NCI-H2171 (cell line): ENCODE measurements at places on chromosomes 7 and 10.
A peak's percentile ranks its signal among the peaks of the same experiment; 100 is the strongest.

DNA sequence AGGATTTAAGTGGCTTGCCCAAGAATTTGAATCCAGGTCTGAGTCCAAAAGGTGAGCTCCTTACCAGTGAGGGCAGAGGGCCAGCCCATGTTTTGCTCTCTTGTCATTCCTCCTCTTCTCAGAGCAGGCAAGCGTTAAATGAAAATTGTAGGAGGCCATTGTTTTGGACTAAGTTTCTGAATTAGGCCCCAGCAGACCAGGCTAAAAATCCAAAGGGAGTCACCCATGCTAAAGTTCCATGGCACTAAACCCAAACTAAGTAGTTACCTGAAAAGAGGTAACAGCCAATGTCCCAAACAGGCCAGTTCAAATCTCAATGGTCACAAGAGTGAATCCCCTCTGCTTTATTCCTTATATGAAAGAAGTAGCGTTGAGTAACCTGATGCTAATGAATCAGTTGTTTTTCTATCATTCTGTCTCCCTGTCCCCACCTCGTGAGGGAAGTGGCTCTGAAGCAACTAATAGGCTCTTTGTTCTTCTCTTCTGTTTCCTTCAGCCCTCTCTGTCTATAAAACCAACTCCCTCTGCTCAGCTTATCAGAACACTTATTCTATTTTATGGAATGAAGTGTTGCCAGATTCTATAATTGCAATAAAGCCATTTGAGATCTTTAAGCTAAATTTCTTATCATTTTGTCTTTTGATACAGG, 17.5 kb upstream of the CDH23 start:
- DNase-seq: no peak

GRCh38 chr7:92634924-92635519, 44.8 kb upstream of the FAM133B start:
- no peak for DNase-seq

DNA sequence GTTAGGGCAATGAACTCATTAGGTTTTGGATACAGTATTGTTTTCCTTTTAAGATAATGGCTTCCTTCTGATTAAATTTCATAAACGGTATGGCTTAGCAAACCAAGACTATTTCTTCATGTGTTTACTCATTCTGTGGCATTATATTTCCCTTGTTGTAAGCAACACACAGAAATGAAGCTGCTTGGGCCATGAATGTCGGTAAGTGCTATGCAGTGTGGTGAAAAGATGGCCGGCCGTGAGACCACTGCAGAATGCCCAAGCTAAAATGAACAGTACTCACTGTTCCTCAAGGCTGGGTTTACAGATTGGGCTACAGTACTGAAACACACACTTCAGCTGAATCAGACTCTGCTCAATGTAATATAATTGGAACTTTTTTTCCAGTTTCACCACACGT, 8.1 kb downstream of the APBB1IP start:
- no peak for DNase-seq

DNA sequence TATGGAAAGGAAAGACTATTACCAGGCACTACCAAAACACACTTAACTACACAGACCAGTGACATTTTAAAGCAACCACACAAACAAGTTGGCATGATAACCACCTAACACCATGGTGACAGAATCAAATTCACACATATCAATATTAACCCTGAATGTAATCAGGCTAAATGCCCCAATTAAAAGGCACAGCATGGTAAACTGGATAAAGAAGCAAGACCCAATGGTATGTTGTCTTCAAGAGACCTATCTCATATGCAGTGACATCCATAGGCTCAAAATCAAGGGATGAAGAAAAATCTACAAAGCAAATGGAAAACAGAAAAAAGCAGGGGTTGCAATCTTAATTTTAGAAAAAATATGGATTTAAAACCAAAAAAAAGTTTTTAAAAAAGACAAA, 86.0 kb downstream of the SAMD9 start:
- no peak for DNase-seq

DNA sequence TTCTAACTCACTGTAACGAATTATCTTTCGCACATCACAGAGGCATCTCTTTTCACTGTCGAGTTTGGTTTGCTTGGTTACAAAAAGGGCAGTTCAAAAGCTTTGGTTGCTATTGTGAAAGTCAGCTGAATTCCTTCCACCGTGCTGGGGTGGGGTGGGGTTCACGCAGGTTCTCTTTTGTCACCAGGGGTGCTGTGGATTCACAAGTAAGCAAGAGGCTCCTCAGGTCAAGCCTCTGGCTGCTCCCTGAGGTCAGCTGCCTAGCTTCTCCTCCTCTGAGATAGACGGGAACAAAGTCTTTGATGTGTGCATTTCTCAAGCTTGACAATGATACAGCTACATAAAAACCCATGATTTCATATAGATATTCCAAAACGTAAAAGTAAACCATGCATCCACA, 47.7 kb downstream of the EGFR start:
- no peak for DNase-seq

DNA sequence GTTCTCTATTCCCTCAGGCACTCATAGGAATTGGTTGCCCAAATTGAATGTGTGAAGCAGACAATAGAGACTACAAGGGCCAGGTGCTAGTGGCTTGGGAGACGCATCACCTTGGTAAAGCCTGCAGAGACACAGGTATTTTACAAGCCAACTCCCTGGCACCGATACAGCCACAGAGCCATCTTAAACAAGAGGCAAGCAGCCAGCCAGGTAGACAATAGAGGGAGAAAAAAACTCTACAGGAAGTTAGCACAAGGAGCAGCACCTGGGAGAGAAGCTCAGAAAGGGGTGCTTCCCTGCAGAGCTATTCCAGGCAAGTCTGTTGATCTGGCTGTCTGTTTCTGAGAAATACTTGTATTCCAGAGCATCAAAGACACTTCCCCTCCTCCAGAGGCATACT, 43.0 kb upstream of the CDK1 start:
- no peak for DNase-seq

- DNase-seq: no peak
Observed at GRCh38 chr10:132418527-132419416, 21.8 kb downstream of the PWWP2B start.

- DNase-seq: no peak
Observed at GRCh38 chr7:13021566-13022300, 334.3 kb downstream of the ARL4A start.

DNA sequence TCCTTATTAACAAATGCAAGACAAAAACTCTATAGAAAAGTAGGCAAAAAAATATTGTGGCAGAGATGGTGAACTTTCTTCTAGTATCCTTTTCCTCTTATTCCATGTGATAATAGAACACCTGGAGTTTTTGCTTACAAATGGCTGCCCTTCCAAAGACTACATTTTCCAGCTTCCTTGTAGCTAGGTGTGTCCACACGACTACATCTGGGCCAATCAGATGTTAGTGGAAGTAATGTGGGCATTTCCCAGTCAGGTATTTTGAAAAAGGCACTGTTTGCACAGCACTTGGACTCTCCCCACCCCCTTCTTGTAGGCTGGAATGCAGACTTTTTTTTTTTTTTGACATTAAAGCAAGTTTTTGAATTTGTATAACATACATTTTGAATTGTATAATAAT, 105.5 kb upstream of the TBX20 start:
- DNase-seq: no peak

GRCh38 chr7:42945821-42946626, 13.8 kb downstream of the MRPL32 start:
- DNase-seq: no peak

DNA sequence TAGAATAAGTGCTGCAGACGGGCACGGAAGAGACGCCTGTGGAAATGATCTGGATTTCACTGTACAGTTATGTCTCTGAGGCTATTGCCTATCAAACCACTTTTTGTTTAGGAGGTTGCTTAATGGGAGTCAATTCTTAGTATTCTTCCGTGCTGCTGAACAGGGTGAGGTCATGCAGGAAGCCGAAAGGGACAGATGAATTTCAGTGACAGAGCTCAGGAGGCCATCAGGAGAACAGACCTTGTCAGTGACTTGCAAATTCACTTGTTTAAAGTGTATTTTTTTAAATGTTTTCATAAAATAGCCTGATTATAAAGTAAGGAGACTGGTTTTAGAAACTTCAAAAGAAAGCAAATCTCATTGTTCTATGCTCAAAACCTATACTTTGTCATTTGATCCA, 58.9 kb downstream of the XRCC2 start:
- DNase-seq: no peak

GRCh38 chr10:695396-695795, 5.9 kb upstream of the DIP2C start:
- no peak for DNase-seq

DNA sequence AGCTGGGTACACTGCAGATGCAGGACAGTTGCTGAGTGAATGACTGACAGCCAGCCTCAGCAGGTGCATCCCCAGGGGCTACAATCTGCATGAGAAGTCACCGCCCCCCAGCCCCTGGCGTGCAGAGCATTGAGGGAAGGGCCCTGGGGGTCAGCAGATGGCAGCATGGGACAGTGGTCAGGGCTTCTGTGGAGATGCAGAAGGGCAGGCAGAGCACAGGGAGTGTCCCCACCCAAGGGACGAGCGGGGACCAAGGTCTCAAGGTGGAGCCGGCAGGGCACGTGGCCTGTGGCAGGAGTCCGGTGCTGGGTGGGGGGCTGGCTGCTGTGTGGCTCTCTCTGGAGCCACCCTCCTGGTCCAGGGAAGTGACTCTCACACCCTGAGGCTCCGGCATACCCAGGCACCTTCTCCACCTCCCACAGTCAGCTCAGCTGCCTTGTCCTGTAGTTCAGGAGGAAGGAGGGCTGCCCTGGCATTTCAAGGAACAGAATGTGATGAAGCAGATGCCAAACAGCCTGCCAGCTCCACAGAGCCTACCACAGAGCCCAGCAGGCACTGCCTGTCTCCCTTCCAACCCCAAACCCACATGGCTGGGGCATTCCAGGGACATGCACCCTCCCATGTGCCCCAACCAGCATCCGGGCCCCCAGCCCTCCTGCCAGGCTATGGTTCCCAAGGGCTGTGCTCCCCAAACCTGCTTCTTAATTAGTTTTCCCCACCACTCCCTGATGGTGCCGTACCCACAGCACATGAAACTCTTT, 114.5 kb downstream of the TMEM130 start:
- DNase-seq: no peak

GRCh38 chr10:23702977-23703414, 264.1 kb downstream of the OTUD1 start:
- peak; percentile 12 for DNase-seq

GRCh38 chr7:54419209-54419608, 123.0 kb upstream of the VSTM2A start:
- DNase-seq: no peak

GRCh38 chr10:77188000-77188395, 449.6 kb downstream of the KCNMA1 start:
- no peak for DNase-seq

- DNase-seq: no peak
Observed at GRCh38 chr7:18469316-18469715, 26.2 kb upstream of the HDAC9 start.

- no peak for DNase-seq
Observed at GRCh38 chr7:50221028-50221427, 83.5 kb upstream of the IKZF1 start.

- DNase-seq: no peak
Observed at GRCh38 chr10:116324227-116324950, at the start of gene CCDC172. TSS of gene CCDC172 (plus strand) at chr10:116324448. CDS start at chr10:116325012, 564 bp downstream.

- peak; percentile 2 for DNase-seq
Observed at GRCh38 chr10:97612386-97612785, 20.9 kb downstream of the MORN4 start.
